H4 (cell line): ENCODE measurements at places on chromosomes 5 and 9. TPM values are rescaled to one million over a fixed set of nuclear protein-coding genes. Genes with fewer than 3 reads are reported as not detected.

DNA sequence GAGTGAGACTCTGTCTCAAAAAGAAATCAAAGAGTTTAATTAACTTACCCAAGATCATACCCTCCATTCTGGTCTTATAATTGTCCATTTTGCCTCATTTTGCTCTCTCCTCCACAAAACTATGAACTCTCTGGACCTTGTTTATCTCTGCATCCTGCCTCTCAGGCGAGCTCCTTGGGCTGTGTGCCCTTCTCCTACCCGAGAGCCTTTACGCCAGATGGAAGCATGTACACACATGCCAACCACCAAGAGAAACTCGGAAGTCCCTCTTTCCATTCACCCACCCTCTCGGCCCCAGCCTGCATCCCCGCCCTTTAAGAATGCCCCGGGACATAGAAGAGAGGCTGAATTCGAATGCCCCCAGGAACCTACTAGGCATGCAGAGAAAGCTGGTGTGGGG is 25.9 kb downstream of the CPLX2 start:
- no peak for DNase-seq

GRCh38 chr9:16022228-16022627 is 469.4 kb downstream of the CCDC171 start:
- DNase-seq: no peak

Gene PCDHB13
- total RNA-seq: 1.2 and 2.0 TPM in 2 replicates

Gene EQTN
- not detected in 2 replicates for total RNA-seq

DNA sequence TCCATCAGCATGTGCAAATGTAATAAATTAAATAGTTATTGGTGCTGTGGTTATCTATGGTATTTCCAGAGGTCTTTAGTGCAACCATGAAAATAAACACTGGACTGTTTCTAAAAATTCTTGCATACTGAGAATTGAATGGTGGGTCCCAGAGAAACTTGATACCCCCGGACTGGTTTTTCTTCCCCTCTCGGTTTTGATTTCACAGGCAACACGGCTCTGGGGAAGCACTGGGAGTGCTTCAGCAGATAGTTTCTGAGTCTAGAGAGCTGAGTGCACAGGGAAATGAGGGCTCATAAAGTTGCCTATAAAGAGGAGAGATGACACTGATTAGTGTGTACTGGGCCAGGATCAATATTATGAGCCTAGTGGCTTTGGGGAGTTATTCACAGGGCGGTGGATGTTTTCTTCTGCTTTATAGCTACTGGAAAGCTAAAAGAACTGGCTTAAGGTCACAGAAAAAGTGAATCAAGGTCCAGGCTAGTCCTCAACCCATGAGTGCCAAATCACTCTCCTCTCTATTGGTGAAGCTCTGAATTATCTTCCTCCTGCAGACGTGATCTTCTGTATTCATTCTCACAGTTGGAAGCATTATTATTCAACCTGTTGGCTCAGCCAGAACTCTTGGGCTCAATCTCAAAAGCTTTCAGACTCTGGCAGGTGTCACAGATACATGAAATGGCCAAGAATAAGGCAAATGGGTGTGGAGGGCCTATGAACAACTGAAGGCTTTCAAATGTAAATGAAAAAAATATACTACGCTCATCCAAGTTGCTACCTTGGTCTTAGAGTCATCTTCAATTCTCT is 170.2 kb upstream of the HMHB1 start:
- DNase-seq: peak; percentile 13

Gene BTNL3
- total RNA-seq: not detected in 2 replicates

GRCh38 chr5:26666371-26666770 is 372.0 kb downstream of the CDH9 start:
- no peak for DNase-seq

- peak; percentile 81 for DNase-seq
Observed at GRCh38 chr9:107425101-107426025, 64.2 kb downstream of the KLF4 start.
